ENCODE measurements at places on chromosomes 7 and 10.

GRCh38 chr10:32461203-32461602 is 15.3 kb downstream of the CCDC7 start:
- DNase-seq: no peak

GRCh38 chr10:88702848-88703597 is 3.0 kb upstream of the LIPK start:
- no peak for DNase-seq

DNA sequence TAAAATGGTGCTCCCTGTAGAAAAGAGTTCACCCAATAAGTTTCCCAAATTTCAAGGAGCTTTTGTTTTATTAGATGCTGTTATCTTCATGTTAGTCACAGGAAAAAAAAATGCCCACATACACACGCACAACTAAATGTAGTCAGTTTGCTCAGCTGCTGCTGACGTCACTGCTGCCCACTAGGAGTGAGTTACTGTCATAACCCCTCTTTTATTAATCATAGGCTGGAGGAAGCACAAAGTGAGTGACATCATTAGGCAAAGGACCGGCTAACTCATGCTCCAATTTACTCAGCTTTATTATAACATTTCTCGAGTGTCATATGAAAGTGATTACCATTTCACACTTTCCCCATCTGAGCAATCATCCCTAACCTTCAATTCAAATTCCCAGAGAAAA is 6.7 kb upstream of the INHBA start:
- DNase-seq: peak; percentile 46

- DNase-seq: no peak
Measured at GRCh38 chr7:16295558-16295957, 125.8 kb downstream of the CRPPA start.

DNA sequence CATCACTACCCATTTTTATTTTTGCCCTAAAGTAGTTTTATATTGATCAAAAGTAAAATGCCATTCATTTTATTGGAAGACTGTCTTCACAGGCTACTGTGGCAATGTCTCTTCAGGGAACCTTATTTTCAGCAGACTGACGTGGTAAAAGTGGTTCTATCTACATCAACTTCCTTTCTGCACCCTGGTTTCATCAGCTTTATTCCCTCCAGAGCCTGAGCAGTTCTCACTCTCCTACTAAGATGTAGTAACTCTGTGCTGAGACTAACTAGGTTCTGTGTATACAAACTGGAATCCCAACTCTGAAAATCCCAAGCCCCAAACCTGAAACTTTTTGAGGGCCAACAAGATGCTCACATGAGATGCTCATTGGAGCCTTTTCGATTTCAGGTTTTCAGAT is 155.3 kb downstream of the SFMBT2 start:
- DNase-seq: no peak

- DNase-seq: no peak
Measured at GRCh38 chr10:129901389-129902006, 62.6 kb downstream of the EBF3 start.
